ENCODE measurements at places on chromosomes 11 and 22.

DNA sequence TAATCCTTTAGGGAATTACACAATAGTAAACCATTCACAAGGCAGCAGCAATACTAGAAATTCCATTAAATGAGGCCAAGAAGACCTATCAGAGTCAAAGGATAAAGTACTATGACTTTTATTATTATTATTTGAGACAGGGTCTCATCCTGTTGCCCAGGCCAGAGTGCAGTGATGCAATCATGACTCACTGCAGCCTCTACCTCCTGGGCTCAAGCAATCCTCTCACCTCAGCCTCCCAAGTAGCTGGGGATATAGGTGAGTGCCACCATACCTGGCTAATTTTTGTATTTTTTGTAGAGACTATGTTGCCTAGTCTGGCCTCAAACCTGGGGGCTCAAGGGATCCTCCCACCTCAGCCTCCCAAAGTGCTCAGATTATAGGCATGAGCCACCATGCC lies 51.8 kb downstream of the TTC28 start:
- no peak for DNase-seq

DNA sequence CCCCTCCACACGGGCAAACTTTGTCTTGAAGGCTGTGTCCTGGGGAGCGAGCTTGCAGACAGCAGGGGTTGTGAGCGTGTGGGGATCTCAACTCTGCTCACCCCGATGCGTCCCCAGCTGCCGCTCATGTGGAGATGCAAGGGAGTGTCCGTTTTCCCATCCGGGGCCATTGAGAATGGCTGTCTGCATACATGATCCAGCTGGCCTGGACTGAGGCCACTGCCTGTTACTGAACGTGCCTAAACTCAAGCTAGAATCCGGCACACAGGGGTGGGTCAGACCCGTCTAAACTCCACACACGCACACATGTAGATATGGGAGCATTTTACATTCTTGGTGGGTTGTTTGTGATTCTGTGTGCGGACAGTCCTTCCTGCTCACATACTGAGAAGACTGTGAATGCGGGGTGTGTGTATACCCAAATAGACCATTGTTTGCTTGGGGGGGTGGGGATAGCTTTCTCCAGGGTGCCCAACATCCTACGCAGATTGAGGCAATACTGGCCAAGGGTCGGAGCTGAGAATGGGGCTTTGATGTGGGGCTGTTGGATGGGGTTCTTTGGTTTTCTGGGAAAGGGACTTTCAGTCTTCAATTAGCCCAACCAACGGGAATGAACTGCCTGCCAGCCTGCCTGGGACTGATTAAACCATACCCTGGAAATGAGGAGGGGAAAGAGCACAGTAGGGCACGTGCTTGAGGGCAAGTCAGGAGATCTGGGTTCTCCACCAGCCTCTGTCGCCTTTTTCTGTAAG lies 60.4 kb downstream of the ST3GAL4 start:
- DNase-seq: no peak

DNA sequence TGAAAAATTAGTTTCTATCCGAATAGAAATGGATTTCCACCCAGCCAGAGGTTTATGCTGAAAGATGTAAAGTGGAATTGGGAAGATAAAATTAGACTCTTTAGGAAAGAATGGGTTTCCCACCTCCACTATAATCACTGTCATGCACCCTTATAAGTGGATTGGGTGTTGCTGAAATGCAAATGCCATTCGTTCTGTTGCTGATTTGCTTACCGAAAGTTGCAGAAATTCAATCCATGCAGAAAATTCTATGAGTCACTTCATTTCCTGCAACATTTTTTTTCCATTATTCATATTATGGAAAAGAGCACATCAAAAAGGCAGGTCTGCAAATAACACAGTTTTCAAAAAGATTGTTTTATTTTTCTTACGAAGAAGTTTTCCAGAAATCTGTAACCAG lies 65.6 kb downstream of the LDLRAD3 start:
- no peak for DNase-seq

DNA sequence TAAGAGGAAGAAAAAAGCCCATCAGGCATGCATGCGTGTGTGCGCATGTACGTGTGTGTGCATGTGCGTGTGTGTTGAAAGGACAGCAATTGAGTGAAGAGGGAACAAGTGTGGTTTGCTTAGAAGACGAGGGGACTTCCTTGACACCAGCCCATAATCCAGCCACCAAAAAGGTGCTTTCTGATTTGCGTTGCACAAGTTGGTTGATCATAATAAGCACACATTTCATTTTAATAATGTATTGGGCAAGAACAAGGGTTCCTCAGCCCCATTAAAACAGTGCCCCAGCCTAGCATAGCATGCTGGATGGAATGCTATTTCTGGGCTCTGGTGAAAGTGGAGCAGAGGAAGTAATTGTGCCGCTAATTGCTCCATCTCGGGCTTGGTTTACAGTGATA lies 493.2 kb downstream of the MIAT start:
- no peak for DNase-seq

All from esophagus squamous epithelium (tissue), 5 donors.